Sciatic nerve (tissue), 2 donors: ENCODE measurements at places on chromosomes 13 and 19. TPM values are rescaled to one million over a fixed set of nuclear protein-coding genes. Genes with fewer than 3 reads are reported as not detected.

GRCh38 chr19:9986787-9987281 lies 23.5 kb downstream of the COL5A3 start:
- no peak for DNase-seq

DNA sequence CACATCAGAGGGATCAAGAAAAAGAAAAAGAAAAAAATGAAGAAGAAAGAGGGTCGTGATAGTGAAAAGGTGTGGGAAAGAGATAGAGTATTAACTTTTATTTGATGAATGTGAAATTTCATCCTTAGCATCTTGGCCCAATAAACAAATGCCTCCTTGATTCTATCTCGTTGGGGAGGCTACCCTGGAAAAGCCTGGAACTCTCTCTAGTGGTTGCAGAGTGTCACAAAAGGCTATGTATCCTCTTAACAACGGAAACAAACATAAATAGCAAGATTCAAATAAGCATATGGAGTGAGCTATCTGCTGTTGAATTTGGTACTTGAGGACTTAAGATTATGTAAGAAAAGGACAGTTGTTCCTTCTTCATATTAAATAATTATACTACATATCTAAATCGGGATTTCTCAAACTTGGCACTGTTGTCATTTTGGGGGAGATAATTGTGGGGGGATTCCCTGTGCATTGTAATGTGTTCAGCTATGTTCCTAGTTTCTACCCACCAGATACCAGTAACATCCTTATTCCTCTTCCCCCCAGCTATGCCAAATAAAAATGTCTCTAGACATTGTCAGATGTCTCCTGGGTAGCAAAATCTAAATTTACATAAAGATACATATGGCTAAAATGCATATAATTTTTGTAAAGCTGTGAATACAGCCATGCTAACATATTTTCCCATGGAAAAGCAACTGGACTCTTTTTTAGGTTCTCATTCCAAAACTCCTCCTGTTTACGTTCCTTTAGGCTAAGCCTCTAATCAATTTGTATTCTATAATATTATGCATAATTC lies 557.2 kb downstream of the DCT start:
- DNase-seq, result no peak

- DNase-seq, result no peak
Observed at GRCh38 chr19:39190768-39191167, 6.0 kb upstream of the NCCRP1 start.

GRCh38 chr19:33796164-33796875 lies at the start of gene KCTD15:
TSS of gene KCTD15 (plus strand) at chr19:33796870. CDS start at chr19:33800455, 3,585 bp downstream.
- DNase-seq, result no peak

- no peak for DNase-seq
Observed at GRCh38 chr13:99041788-99042187, 63.9 kb upstream of the DOCK9 start.

- no peak for DNase-seq
Observed at GRCh38 chr19:45245334-45245787, at the start of gene EXOC3L2. TSS of gene EXOC3L2 (minus strand) at chr19:45245407. CDS start at chr19:45239045, 6,362 bp downstream.

- DNase-seq, result no peak
Observed at GRCh38 chr13:40589285-40590109, 76.9 kb downstream of the FOXO1 start.

- peak; percentile 69 for DNase-seq
Observed at GRCh38 chr13:32905864-32906180, 110.4 kb upstream of the KL start.

DNA sequence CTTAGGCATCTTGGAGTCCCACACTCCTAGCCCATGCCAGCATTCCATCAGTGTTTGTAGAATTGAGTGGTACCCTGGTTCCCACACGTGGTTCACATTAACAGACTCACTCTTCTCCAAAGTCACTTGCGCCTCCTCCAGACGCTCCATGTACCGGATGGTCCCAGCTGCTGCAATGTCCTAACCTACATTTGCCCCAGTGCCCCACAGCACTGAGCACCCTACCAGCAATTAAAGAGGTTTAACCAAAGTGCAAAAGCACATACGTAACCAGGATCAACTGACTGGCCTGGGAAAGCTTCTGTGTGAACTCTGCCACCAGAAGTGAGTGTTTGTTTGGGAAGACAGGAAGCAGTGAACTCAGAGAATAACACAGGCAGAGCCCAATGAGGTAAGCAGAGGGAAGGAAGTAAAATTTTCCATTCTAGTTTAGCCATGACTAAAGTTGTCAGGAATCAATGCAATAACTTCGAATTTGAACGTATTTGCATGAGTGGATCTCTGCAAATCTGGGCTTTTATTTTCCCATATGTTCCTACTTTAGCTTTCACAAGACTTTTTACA lies 7.3 kb upstream of the MEDAG start:
- no peak for DNase-seq

DNA sequence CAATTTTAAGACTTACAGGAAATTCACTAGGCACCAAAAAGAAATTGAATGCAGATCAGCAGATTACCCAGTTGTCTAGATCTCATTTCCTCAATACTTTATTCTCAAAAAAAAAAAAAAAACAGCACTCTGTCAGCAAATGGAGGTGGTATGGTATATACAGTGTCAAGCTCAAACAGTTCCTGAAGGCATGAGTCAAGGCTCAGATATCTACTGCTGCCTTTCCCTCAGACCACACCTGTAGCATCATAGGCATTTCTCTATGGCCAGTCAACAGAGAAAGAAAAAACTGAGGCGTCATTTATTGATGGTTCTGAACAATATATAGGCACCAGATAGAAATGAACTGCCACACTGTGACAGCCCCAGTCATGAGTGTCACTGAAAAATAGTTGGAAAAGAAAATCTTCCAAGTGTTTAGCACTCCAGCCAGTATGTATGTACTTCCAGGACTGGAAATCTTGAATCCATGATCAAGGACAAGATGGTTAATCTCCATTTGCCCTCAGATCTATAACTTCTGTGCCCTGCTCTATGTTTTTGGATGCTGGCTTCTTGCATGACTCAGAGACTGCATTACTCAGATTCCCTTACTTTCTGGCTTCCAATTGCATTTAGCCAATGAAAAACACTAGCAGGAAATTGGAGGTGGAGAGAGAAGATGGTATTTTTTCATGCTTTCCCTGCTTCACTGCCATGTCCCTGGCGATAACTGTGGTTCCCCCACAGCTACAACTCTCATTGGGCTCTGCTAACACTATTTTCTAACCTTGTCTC lies 8.4 kb upstream of the COG3 start:
- no peak for DNase-seq

DNA sequence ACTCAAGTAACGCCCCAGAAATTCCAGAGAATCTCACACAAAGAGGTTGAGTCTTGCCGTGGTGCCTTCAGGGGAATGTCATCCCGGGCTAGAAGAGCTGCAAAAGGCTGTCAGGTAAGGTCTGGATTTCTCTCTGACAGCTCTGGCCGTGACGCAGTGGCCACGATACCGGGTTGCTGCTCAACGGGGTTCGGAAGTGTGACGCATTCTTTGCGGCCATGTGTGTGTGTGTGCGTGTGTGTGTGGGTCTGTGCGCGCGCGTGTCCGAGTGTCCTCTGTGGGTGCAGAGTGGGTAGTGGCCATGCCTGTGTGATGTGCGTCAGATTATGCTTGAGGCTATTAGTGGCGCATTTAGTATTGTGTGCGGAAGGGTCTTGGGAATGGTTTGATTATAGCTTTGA lies 306 bp downstream of the ZNF540 start:
- peak; percentile 75 for DNase-seq

Gene TEKTIP1
- total RNA-seq, result 4.9 TPM

Gene ETHE1
- total RNA-seq, result 33.3 TPM

Gene HSPH1
- total RNA-seq, result 52.4 TPM

Gene ZNF358
- total RNA-seq, result 47.6 TPM

Gene TYROBP
- total RNA-seq, result 104 TPM
